ENCODE measurements at places on chromosomes 13 and 19.

- peaks cover 96% of the 10 kb centered on the region for H3K36me3 ChIP-seq
- peaks cover 69% of the 10 kb centered on the region for H3K4me1 ChIP-seq
- H3K27me3 ChIP-seq = no peaks in the 10 kb centered on the region
- peak overlapping the region; percentile 12 for H3K4me3 ChIP-seq
These were observed 6.9 kb upstream of the ATF5 start for GRCh38 chr19:49921871-49922795.

GRCh38 chr13:81872581-81872980, 1531.7 kb upstream of the SPRY2 start:
- H3K27me3 ChIP-seq = no peaks in the 10 kb centered on the region
- DNase-seq = no peak
- no peak overlapping the region for H3K4me3 ChIP-seq

- H3K27ac ChIP-seq = no peak overlapping the region
- no peak for DNase-seq
- peaks cover 33% of the 10 kb centered on the region for H3K4me1 ChIP-seq
- peaks cover 33% of the 10 kb centered on the region for H3K36me3 ChIP-seq
- no peaks in the 10 kb centered on the region for H3K27me3 ChIP-seq
- H3K4me3 ChIP-seq = no peak overlapping the region
These were observed 7.3 kb downstream of the C19orf53 start for GRCh38 chr19:13781547-13781946.

GRCh38 chr13:25687471-25688225, 315.9 kb downstream of the ATP8A2 start:
- H3K36me3 ChIP-seq = no peaks in the 10 kb centered on the region
- no peak overlapping the region for H3K4me3 ChIP-seq
- no peak overlapping the region for H3K27ac ChIP-seq

DNA sequence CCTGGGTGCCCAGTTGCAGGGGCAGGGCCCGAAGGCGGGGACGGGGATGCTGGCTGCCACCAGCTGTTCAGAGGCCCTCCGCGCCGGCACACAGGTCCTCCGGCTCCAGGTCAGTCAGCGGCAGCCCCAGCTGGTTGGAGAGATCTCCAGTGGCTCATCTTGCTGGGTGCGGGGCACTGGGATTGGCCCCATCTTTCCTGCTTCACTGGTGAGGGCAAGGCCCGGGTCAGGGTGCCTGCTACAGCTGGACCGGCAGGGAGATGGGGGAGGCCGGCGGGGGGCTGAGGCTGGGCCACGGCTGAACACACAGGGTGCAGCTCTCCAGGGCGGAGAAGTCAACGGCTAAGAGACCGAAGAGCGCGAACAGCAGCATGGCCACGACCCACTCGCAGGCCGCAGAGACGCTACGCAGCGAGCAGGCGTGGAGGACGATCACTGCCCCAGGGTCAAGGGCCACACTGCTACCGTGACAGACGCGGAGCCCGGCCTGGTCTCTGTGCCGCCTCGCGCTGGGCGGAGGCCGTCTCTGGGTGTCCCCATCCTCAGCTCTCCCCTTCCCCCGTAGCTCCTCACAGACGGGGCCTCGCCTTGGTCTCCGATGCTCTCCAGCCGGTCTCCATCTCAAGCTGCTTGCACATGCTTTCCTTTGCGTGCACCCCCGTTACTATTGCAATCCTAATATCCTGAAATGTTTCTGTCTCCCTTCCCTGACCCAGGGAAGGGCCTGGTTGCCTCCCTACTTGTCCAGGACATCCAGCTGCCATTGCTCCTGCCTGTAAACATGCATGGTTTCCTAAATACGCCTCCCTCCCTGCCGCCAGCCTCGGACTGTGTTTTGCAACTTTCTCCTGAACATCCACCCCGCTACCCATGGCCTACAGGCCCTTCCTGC, 12.3 kb downstream of the TMEM150B start:
- H3K27me3 ChIP-seq = no peaks in the 10 kb centered on the region
- DNase-seq = no peak
- H3K27ac ChIP-seq = no peak overlapping the region
- H3K4me1 ChIP-seq = no peaks in the 10 kb centered on the region
- H3K4me3 ChIP-seq = no peak overlapping the region

DNA sequence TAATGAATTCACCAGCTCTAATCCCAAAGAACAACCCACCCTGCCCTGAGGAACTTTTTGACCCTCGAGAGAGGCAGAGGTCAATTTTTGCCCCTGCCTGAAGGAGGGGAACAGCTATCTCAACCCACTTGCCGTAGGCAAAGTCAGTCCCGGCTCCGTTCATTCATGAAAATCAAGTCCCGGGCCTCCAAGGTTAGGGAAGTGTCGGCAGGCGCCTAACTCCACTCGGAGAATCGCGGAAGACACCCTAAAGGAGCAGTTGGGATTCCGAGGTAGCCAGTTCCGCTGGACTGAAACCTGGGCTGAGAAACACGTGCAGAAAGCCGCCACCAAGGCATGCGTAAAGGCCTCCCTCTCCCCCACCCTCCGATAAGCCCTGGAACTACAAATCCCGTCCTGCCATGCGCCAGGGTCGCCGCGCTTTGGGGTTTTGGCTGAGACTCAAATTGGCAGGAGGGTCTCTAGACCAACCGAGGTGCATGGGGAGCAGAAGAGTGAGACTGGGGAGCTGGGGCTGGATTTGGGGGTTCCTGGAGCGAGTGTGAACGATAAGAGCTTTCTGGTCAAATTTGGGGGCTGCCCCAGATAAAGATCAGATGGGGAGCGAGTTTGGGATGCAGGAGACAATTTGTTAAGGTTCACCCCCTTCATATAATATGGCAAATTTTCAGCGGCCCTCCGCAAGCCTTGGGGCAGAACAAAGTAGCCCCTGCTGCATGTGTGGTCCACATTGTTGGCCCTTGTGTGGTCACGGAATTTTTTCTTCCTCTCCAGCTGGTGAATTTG, at the start of gene TNPO2:
TSS of gene TNPO2 (minus strand) at position 292 of the 786 bp plus-strand sequence. CDS start 2,955 bp downstream, outside the sequence.
- peak; percentile 84 for DNase-seq
- peak within 1 kb of the TSS; percentile 97 for H3K27ac ChIP-seq
- no peaks in the 10 kb centered on the region for H3K27me3 ChIP-seq
- peaks cover 73% of the 10 kb centered on the region for H3K36me3 ChIP-seq
- H3K4me1 ChIP-seq = peaks cover 36% of the 10 kb centered on the region

DNA sequence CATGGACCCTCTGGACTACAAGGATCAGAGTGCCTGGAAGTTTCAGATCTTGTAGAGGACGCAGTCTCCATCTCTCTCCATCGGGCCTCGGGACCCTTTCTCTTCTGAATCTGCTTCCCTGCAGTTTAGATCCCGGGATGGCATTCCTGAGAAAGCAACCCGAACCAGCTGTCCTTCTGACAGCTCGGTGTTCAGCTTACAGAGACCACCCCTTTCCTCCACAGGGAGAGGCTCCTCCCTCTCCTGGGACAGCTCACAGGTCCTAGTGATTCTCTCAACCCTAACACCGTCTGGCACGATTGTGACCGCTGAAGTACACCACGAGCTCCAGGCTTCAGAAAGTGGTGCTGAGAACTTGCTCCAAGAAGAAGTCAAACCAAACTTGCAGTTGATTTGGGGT, 18.2 kb downstream of the CRX start:
- H3K27me3 ChIP-seq = peaks cover 16% of the 10 kb centered on the region
- no peaks in the 10 kb centered on the region for H3K4me1 ChIP-seq
- H3K27ac ChIP-seq = no peak overlapping the region
- H3K4me3 ChIP-seq = no peak overlapping the region
- H3K36me3 ChIP-seq = no peaks in the 10 kb centered on the region
- no peak for DNase-seq

GRCh38 chr19:55220525-55220924, 8.0 kb downstream of the TMEM86B start:
- H3K36me3 ChIP-seq = peaks cover 42% of the 10 kb centered on the region
- no peak for DNase-seq
- peaks cover 12% of the 10 kb centered on the region for H3K27me3 ChIP-seq
- no peak overlapping the region for H3K4me3 ChIP-seq

- peaks cover 2% of the 10 kb centered on the region for H3K4me1 ChIP-seq
- no peak overlapping the region for H3K4me3 ChIP-seq
- H3K27me3 ChIP-seq = no peaks in the 10 kb centered on the region
- no peaks in the 10 kb centered on the region for H3K36me3 ChIP-seq
- no peak overlapping the region for H3K27ac ChIP-seq
These were observed 174.9 kb upstream of the UBL3 start for GRCh38 chr13:30025351-30025750.

GRCh38 chr13:32830336-32831031, 185.7 kb upstream of the KL start:
- H3K36me3 ChIP-seq = no peaks in the 10 kb centered on the region
- peaks cover 2% of the 10 kb centered on the region for H3K4me1 ChIP-seq
- no peak overlapping the region for H3K27ac ChIP-seq
- no peaks in the 10 kb centered on the region for H3K27me3 ChIP-seq
- no peak overlapping the region for H3K4me3 ChIP-seq

DNA sequence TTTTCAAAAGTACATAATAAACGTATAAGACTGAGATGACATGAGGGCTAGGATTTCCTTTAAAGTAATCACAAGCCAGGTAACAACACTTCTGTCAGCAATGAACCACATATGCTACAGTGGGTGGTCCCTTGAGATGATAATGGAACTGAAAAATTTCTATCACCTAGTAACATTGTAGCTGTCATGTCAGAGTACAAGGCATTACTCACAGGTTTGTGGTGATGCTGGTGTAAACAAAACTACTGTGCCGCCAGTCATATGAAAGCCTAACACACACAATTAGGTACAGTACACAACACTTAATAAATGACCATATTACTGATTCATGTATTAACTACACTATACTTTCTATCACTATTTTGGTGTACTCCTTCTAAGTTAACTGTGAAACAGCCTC, 36.8 kb downstream of the MIPEP start:
- no peak overlapping the region for H3K27ac ChIP-seq
- DNase-seq = no peak
- peaks cover 6% of the 10 kb centered on the region for H3K4me1 ChIP-seq
- no peak overlapping the region for H3K4me3 ChIP-seq
- peaks cover 40% of the 10 kb centered on the region for H3K36me3 ChIP-seq
- no peaks in the 10 kb centered on the region for H3K27me3 ChIP-seq

DNA sequence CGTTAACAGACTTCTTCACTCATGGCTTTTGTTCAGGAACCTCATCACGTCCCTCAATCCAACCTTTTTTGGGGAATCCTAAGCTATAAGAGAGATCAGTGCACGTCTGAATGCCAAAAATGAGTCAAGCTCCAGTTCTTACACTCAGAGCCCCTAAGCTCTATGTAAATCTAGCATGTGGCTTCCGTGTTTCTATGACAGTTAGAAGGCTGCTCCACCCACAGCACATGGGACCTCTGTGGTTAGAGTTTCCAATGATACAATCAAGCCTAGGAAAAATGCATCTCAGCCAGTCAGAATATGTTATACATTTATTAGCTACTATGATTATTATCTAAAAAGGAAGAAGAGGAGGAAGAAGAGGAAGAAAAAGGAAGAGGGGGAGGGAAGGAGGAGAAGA, 135.9 kb downstream of the ENOX1 start:
- DNase-seq = no peak
- peaks cover 3% of the 10 kb centered on the region for H3K27me3 ChIP-seq
- H3K4me3 ChIP-seq = no peak overlapping the region
- H3K27ac ChIP-seq = no peak overlapping the region
- no peaks in the 10 kb centered on the region for H3K4me1 ChIP-seq

DNA sequence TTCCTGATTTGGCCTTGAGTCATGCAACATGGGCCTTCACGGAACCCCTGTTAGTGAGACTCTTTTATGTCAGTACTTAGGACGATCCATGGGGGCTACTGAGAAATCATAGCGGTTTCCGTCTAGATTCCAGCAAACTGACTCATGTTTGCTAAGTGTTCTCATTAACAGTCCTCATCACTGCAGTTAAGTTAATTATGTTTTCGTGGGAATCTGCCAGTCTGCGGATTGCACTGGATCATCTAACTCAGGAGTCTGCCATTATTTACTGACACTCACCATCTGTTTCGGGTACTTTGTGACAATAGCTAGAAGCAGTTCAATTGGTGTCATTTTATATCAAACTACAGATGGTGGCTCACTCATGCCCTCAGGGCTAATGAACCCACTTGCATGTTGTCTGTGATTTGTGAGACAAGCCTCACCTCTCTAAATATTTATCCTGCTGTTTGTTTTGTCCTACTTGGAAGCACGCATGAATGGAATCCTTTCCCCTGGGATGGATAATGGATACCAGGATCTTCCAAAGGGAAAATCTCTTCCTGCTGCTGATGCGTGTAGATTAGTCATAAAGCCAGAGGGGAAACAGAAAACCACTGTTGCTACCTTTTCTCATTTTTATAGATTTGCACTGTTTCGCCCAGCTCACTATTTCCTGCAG, 61.8 kb downstream of the RAB20 start:
- H3K27me3 ChIP-seq = peaks cover 21% of the 10 kb centered on the region
- no peak overlapping the region for H3K4me3 ChIP-seq
- H3K36me3 ChIP-seq = no peaks in the 10 kb centered on the region
- DNase-seq = no peak

DNA sequence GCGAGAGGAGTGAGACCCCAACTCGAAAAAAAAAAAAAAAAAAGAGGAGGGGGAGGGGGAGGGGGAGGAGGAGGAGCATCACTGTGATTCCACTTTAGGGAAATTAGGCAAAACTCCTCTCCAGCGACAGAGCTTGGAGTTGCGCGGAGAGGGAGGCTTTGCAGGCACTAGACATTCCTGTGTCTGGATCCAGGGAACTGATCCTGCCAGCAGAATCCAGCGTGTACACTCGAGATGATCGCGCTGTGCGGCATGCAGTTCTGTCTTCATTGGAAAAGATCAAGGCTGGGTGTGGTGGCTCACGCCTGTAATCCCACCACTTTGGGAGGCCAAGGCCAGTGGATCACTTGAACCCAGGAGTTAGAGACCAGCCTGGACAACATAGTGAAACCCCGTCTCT, 29.6 kb upstream of the KLF2 start:
- no peaks in the 10 kb centered on the region for H3K4me1 ChIP-seq
- H3K27me3 ChIP-seq = no peaks in the 10 kb centered on the region
- no peak overlapping the region for H3K4me3 ChIP-seq
- H3K36me3 ChIP-seq = no peaks in the 10 kb centered on the region
- no peak overlapping the region for H3K27ac ChIP-seq

DNA sequence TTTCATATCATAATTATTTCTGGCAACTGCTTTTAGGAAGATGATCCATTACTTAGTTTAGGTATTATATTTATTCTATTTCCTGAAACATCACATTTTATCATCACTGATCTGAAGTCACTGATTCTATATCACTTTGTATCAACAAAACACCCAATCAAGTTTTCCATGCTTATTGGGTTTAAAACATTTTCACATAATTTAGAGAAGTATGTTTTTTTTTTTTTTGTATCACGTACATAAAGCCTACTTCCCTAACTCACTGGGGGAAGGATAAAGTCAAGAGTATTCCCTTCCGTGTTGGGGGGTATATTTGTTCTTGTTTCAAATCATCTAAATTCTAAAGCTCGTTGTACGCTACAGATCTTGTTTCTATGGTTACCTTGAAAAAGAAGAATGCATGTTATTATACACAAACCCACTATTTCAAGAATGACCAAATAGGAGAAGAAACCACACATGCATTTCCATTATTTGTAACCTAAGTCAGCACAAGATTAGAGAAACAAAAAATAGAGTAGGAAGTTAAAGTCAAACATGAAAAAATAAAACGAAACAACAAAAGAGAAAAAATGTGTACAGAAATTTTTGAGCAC, 637.2 kb upstream of the MIR17HG start:
- H3K4me3 ChIP-seq = no peak overlapping the region
- no peak for DNase-seq
- H3K4me1 ChIP-seq = no peaks in the 10 kb centered on the region
- no peaks in the 10 kb centered on the region for H3K36me3 ChIP-seq
- no peaks in the 10 kb centered on the region for H3K27me3 ChIP-seq

GRCh38 chr19:55353803-55354697, 469 bp downstream of the COX6B2 start:
- H3K4me1 ChIP-seq = peaks cover 14% of the 10 kb centered on the region
- DNase-seq = peak; percentile 70
- no peaks in the 10 kb centered on the region for H3K36me3 ChIP-seq
- H3K27ac ChIP-seq = no peak overlapping the region
- H3K27me3 ChIP-seq = peaks cover 64% of the 10 kb centered on the region

GRCh38 chr13:33744589-33745369, 73.2 kb upstream of the RFC3 start:
- H3K27ac ChIP-seq = peak overlapping the region; percentile 55
- DNase-seq = no peak
- no peaks in the 10 kb centered on the region for H3K36me3 ChIP-seq
- peaks cover 20% of the 10 kb centered on the region for H3K4me1 ChIP-seq
- peaks cover 2% of the 10 kb centered on the region for H3K27me3 ChIP-seq

Data from activated T-cell treated with anti-CD3 and anti-CD28 coated beads, Interleukin-2, amount 50 U/mL, for 24 hours (primary cell).